ENCODE measurements at places on chromosomes 11 and 22.

GRCh38 chr11:20362481-20362880 is 1.0 kb upstream of the HTATIP2 start:
- no peak for DNase-seq

DNA sequence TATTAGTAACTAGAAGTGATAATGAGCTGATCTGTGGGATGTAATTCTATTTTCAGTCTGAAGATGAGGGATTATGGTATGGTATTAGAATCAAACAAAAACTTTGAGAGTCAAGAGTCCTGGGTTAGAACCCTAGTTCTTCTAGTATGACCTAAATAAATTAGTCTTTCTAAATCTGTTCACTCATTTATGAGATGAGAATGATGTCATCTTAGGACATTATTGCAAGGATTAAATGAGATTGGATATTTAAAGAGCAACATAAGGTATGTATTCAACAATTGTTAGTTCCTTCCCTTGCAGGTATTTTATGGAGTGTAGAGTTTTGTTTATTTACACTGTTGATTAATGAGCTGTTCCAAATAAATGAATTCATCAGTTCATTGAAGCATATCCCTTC is 21.8 kb downstream of the EMSY start:
- DNase-seq = no peak

- DNase-seq = no peak
These were observed 42.3 kb downstream of the PANX1 start for GRCh38 chr11:94170953-94171352.

- no peak for DNase-seq
These were observed 76.5 kb downstream of the RAB30 start for GRCh38 chr11:82995235-82995634.

DNA sequence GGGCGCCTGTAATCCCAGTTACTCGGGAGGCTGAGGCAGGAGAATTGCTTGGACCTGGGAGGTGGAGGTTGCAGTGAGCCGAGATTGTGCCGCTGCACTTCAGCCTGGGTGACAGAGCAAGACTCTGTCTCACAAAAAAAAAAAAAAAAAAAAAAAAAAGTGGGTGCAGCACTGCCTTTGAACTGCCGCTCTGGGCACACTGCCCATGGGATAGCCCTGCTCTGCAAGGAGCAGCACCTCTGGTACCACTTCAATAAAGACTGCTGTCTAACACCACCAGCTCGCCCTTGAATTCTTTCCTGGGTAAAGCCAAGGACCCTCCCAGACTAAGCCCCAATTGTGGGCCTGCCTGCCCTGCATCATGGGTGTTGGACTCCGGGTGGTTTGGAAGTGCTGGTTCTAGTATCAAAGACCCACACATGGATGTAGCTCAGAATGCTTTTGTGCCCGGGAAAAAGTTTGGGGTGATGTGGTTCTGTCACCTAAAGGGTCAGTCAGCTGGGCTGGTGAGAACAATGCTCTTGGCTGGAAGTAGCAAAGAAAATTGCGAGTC is 444.3 kb downstream of the TBC1D22A start:
- no peak for DNase-seq

DNA sequence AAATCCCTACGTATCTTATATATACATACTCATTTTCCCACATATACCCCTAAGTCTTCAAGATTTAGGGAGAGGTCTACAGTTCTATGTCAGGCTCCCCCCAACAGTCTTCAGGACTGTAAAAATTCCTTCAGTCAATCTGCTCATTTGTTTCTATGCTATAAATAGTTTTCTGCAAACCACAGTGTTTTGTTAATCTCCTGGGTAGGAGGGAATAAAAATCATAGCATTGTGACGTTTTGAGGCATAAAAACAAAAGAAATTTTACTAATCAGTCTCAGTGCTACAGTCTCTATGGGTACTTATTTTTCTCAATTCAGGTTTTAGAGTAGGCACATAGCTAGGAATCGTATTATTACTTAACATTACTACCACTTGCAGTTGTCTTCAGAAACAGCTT is 552.8 kb upstream of the LRRC4C start:
- no peak for DNase-seq
